ENCODE measurements at places on chromosomes 16 and 17. TPM values are rescaled to one million over a fixed set of nuclear protein-coding genes. Genes with fewer than 3 reads are reported as not detected.

The HOXB7 gene
- 1.4 TPM for total RNA-seq

The HSBP1 gene
- total RNA-seq = 25.1 TPM

The PIK3R5 gene
- not detected for total RNA-seq

The MPV17L gene
- 0.12 TPM for total RNA-seq

The CRYBA1 gene
- not detected for total RNA-seq

The HEATR9 gene
- total RNA-seq = not detected

The PMP22 gene
- 54.1 TPM for total RNA-seq

The HS3ST3B1 gene
- total RNA-seq = 19.7 TPM

The UMOD gene
- total RNA-seq = not detected

The ZNF263 gene
- 47.5 TPM for total RNA-seq

The ZNF597 gene
- total RNA-seq = 2.0 TPM

The IGFALS gene
- under 0.01 TPM for total RNA-seq

The ZFPM1 gene
- total RNA-seq = 0.55 TPM

The NECAB2 gene
- total RNA-seq = 0.22 TPM

The SLC13A5 gene
- not detected for total RNA-seq

The HOXB5 gene
- total RNA-seq = not detected

The ICAM2 gene
- total RNA-seq = 1.2 TPM

The RTN4RL1 gene
- 0.11 TPM for total RNA-seq

The USP6 gene
- total RNA-seq = under 0.01 TPM

The TBC1D28 gene
- not detected for total RNA-seq

The TVP23C gene
- total RNA-seq = 47.6 TPM

All from uterine smooth muscle cell (primary cell).